ENCODE measurements at places on chromosomes 4 and X.

DNA sequence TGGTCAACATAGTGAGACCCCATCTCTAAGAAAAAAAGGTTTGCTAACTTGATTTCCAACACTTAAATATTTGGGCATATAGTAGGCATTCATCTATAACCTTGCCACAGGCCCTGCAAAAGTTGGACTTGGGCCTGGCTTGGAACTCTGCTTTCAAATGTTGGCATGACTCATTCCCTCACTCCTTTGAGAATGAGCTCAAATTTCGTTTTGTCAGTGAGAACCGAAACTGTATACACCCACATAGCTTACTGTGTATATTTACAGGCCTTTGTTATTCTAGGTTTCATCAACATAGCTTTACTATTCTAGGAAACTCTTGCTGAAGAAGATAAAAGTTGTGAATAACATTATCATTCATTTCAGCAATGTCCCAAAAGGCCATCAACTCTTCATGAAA is 88.7 kb upstream of the ELOVL6 start:
- DNase-seq, result peak; percentile 56

GRCh38 chrX:119622356-119623232 is 16.4 kb upstream of the NKRF start:
- DNase-seq, result no peak

GRCh38 chr4:89307446-89308160 is at the start of gene GPRIN3:
Gene GPRIN3, minus strand, starts transcription at chr4:89307800. Its CDS starts 57,690 bp downstream, at chr4:89250110.
- no peak for DNase-seq

GRCh38 chrX:107360788-107361360 is 88.6 kb upstream of the FRMPD3 start:
- no peak for DNase-seq

DNA sequence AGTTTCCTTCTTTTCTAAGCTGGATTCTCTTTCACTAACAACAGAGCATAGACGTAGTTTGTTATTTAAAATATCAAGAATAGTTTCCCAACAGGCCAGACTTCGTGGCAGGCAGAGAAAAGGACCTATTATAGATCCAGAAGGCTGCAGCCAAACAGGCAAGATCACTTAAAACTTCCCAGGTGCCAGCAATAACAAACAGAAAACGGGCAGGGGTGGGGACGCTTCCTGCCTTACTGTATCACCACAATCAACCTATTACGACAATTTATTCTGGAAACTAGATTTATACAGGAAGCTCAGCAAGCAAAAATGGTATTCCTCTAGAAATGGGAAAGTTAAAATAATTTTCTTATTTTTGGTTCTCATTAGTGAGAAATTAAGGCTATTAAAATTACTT is 22.1 kb downstream of the RWDD4 start:
- no peak for DNase-seq

- DNase-seq, result no peak
Observed at GRCh38 chrX:154751203-154751668, 359 bp upstream of the GAB3 start.

DNA sequence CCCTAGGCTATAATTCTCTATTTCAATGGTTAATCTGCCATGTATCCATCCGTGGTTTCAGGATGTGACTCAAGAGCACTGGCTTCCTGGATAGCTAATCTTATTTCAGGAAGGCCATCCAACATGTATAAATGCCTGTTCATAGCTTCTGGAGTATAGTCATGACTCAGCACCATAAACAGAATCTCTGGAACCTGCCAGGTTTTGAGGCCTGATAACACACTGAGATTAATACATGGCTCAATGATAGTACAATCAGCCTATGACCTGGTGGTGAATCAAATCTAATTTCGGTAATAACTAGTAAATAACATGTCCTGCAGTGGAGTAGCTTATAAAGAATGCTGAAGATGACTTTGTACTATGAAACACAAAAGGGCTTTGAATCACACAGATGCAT is 5.7 kb upstream of the IL13RA2 start:
- peak; percentile 24 for DNase-seq

DNA sequence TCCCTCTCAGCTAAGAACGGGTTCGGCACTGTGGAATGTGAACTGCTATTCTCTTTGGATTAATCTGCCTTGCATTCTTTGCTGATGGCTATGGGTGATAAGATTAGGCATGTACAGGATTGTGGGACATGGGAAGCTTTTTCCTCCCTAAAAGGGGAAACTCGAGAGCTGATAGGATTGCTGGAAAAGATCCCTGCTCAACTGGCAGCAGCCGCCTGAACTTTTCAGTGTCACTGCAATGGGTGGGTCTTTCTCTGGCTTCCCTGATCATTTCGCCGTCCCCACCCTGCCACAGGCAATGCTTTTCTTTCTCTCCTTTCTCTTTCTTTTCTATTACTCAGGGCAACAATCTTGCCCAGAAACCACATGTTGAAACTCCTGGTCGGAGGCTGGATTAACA is 20.5 kb downstream of the PAGE2 start:
- DNase-seq, result no peak
